ENCODE measurements at places on chromosomes 16 and 17.

DNA sequence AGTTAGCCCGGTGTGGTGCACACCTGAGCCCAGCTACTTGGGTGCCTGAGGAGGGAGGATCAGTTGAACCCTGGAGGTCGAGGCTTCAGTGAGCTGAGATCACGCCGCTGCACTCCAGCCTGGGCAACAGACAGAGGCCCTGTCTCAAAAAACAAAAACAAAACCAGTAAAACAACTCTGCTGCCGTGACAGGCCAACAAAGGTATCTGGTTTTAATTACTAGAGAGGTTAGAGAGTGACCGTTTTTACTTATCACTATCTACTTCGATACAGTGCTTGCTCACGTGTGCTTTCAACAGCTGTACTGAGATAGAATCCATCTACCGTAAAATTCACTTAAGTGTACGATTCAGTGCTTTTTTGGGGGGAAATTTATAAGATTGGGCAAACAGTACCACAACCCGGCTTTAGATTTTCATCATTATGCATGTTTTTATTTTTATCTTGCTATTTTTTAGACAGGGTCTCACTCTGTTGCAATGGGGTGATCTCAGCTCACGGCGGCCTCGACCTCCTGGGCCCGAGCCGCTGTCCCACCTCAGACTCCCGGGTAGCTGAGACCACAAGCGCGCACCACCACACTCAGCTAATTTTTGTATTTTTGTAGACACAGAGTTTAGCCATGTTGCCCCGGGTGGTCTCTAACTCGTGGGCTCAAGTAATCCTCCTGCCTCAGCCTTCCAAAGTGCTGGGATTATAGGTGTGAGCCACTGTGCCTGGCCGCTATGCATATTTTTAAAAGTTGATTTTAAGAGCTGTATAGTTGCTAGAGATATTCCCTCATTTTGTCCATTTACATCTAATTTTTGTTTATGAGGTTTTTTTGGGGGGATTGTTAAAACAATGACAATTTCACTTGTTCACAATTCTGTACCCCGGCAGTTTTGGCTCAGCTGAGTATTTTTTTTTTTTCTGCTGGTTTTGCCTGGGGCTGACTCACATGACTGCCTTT is 30.9 kb downstream of the SERPINF1 start:
- no peak for DNase-seq

DNA sequence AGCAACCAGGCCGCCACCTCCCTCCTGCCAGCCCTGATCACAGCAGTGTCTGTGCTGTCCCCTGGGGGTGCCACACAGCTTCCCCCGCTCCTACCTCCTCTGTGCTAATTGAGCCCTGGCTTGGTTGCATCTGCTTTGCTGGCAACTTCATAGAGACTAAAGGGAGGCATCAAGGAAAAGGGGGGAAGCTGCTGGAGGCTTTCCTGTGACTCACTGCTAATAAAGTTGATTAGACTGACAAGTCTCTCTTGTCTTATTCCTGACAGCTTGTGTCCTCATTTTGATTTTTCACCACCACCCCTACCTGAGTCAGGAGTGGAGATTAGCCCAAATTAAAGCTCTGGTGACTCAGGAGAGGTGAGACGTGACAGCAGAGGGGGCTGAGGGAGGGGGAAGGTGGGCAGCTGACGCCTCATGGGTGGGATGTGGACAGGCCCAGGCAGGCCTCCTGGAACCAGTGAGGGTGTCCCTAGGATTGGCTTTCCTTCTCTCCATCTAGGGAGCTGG is 310.0 kb downstream of the CBLN1 start:
- peak; percentile 66 for DNase-seq

- DNase-seq: no peak
Measured at GRCh38 chr16:89352091-89352681, 134.7 kb downstream of the ZNF778 start.

DNA sequence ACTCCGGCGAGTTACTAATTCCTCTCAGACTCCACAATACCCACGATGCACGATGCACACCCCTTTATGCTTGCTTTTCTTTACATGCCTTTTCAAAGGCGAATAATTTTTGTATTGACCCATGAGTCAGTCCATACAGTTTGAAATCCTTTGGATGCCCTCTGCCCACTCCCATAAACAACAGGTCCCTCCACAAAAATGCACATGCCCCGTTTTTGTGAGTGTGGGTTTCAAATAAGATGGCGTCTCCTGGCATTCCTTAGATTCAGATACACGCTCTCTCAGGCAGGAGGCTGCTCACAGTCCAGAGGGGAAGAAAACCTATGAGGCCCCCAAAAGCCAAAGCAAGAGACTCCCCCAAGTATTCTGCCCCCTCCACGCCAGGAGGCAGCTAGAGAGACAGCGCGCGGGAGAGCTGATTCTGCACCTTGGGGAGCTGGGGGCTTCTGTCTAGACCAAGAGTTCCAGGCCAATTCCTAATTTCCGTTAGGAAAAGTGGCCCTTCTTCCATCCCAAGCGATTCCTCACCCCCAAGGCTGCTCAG is 19.6 kb upstream of the HOXB9 start:
- DNase-seq: no peak

DNA sequence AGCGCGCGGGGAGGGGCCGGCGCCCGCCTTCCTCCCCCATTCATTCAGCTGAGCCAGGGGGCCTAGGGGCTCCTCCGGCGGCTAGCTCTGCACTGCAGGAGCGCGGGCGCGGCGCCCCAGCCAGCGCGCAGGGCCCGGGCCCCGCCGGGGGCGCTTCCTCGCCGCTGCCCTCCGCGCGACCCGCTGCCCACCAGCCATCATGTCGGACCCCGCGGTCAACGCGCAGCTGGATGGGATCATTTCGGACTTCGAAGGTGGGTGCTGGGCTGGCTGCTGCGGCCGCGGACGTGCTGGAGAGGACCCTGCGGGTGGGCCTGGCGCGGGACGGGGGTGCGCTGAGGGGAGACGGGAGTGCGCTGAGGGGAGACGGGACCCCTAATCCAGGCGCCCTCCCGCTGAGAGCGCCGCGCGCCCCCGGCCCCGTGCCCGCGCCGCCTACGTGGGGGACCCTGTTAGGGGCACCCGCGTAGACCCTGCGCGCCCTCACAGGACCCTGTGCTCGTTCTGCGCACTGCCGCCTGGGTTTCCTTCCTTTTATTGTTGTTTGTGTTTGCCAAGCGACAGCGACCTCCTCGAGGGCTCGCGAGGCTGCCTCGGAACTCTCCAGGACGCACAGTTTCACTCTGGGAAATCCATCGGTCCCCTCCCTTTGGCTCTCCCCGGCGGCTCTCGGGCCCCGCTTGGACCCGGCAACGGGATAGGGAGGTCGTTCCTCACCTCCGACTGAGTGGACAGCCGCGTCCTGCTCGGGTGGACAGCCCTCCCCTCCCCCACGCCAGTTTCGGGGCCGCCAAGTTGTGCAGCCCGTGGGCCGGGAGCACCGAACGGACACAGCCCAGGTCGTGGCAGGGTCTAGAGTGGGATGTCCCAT is 232.8 kb downstream of the SEC14L1 start:
- no peak for DNase-seq

GRCh38 chr17:46785696-46786095 is 32.8 kb downstream of the WNT3 start:
- DNase-seq: no peak

DNA sequence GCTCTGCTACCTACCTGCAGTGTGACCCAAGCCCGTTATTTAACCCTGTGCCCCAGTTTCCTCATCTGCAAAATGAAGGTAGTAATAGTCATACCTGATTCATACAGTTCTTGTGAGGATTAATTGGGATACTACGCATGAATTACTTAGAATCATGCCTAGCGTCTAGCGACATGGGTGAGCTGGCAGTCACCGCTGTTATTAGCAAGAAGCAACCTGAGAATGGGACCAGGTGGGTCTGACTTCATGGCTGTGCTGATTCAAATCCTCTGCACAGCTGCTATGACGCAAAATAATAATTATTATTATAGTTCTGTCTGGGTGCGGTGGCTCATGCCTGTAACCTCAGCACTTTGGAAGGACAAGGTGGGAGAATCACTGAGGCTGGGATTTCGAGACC is 7.9 kb downstream of the SOCS1 start:
- DNase-seq: no peak

DNA sequence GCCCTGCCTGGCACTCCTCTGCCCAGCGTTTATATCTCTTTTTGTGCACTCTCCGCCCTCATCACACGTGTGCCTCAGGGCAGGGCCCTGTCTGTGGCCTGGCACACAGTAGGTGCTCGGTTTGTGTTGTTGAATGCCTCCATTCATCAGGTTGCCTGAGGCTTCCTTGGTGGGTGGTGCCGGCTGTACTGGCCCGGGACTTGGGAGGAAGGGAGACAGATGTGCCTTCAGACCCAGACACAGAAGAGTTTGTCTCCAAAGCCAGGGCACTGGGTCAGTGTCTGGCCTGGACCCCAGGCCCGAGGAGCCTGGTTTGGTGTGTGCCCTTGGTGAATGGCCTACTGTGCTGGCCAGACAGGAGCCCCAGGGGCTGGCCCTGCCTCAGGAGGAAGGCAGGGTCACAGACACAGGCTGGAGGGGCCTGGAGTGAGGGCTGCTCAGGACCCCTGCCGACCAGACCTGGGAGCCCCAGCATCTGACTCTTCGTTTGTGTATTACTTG is 71.6 kb downstream of the RAI1 start:
- DNase-seq: peak; percentile 70

DNA sequence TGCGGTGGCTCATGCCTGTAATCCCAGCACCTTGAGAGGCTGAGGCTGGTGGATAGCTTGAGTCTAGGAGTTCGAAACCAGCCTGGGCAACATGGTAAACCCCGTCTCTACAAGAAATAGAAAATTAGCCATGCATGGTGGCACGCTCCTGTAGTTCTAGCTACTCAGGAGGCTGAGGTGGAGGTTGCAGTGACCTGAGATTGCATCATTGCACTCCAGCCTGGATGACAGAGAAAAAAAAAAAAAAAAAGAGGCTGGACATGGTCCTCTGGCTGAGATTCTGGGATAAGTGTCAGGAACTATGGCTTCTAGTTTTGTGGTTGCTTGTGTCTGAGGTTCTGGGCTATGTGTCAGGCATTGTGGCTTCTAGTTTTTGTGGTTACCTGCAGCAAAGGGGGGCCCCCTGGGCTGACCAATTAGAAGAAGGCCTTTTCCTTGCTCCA is 7.0 kb downstream of the KSR1 start:
- no peak for DNase-seq

- no peak for DNase-seq
Measured at GRCh38 chr17:78252111-78252634, 20.7 kb downstream of the TMEM235 start.

DNA sequence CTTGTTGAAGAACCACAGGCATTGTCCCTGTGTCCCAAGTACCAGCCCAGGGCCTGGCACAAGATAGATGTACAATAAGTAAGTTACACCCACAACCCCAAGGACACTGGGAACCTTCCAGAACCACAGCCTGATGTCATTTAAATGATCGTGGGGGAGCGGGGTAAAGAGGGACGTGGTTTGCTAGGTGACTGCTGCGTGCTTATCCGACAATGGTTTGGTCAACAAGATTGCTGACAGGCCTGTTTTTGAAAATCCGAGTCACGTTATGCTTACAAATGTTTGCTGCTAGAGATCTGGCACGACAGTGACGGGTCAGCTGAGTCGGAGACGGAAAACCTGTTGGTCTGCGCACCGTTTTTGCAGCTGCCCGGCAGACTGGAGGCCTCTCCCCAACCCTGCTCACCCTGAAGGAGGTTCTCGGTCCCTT is 22.8 kb downstream of the COTL1 start:
- no peak for DNase-seq
